ENCODE measurements at places on chromosomes 12 and 14. TPM values are rescaled to one million over a fixed set of nuclear protein-coding genes. Genes with fewer than 3 reads are reported as not detected.

Gene KDM2B
- total RNA-seq: 29.5 TPM

DNA sequence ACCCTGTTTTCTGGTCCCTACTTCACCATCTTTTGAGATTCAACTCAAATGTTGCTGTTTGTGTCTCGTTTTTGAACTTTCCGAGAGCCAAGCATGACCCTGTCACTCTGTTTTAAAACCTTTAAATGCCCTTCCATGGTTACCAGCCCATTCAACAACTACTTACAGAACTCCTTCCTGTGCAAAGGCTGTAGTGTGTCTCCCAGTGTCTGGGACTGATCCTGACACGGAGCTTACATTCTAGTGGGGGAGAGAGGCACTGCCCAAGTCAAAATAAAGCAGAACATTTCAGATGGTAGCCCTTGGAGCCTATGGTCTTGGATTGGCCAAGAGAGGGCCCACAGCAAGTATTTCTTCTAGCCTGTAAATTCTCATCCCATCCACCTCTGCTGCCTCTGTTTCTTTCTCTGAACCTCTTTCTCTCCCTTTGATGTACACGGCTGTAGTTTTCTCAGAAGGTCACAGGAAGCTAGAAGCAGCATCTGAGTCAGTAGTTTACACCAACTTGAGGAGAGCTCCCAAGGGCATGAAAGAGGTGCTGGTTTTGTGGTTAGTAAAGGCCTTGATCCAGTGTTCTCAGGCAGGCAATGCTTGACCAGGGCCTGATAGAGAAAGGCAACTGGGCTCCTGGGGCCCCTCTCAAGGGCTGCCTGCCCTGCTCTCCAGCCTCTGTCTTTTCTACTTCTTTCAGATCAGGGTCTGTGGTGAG, 42.3 kb upstream of the SLC24A4 start:
- no peak for DNase-seq

DNA sequence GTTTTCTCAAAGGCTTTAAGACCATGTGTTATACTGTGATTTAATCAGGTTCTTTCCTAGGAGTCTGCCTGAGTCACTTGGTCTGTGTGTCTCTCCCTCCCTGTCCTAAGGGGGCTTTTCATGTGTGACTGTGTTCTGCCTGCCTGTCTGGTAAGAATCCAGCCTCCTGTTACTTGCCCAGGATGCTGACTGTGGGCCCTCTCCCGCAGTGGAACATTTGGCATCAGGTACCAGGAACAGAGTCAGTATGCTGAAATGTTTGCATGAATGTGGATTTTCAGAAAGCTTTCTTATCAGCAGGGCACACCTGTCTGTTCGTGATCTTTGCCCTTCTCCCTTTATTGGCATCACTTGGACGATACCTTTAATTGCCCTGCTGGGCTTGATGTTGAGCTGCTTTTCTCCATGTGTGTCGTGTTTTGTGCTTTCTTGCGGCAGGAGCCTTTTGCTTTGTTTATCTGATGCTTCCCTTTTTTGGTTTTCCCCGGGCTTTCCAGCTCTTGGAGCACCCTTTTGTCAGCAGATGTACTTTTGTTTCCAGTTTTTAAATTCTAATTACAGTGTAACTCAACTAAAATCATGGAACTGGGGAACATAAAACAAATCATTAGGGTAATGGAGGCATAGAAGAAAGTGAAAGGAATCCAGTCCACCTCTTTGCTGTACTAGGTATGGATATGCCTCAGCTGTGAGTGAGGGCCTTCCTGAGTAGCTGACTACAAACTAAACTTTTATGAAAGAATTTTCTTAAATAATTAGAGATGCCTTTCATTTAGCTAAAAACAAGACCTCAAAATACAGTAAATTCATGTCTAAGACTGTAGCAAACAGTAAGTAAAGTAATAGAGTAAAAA, 72.5 kb downstream of the TRAF3 start:
- DNase-seq: no peak

Gene PTPRQ
- total RNA-seq: 2.0 TPM

DNA sequence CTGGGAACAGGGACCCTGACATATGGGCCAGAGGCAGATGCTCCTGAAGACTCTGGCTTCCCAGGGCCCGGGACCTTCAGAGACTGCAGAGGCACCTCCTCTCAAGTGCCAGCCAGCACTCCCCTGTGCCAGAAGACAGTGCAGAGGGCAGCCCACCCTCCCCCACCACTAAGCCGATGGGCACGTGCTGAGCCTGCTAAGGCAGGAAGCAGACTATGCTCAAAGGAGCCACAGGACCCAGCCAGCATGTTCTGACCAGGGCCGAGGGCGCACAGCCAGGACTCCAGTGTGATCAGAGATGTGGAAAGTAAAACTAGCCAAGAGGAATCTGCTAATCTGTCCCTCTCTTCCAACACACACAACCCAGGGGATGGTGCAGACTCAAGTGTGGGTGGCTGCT, 29.8 kb downstream of the DIO3 start:
- no peak for DNase-seq

DNA sequence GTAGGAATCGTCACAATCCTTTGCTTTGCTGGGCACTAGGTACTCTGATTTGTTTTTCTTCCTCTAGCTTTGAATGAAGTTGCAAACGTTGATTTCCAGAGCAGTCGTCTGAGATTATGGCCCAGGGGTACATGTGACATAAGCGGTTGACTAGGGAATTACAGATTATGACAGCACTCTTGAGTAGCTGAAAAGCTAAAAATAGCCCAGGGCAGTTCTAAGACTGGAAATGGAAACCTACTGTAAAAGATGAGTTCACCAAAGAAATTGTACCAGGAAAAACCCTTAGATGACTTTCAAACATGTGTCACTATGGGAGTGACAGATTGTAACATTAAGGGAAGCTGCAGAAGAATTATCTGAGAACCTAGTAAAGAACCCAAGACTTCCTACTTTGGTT, 108.5 kb downstream of the ANO6 start:
- DNase-seq: no peak
